ENCODE measurements at places on chromosomes 7 and 10.

DNA sequence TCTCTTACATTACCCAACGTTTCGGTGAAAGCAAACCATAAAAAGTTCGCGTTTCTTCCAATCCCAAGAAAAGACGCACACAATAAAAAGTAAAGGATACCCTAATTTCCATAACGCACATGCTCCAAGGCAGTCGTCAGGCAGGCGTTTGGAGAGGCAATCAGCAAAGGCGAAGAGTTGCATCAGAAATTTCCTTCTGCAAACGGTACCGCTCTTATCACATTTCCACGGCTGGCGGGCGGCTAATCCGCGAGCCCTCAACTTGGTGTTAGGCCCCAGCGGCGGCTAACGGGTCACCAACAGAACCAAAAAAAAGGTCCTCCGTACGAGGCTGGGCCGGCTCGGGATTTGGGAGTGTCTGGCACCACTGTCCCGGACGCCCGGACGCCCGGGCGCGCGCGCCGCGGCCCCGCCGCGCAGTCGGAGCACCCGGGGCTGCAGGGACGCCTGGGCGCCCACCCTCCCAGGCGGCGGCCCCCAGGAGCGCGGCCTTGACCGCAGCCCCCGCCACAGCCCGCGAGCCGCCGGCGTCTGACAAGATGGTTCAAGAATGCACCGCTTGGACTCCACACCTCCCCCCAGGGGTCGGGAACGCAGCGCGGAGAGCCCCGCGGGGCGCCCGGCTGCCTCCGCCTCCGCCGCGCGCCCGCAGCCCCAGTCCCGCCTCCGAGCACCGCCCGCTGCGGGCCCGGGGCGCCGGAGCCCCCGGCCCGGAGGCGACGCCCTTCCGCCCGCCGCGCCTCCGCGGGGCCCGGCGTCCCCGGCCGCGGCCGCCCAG lies 9.8 kb upstream of the GRB10 start:
- DNase-seq, result peak; percentile 76

GRCh38 chr10:110725801-110726630 lies 81.9 kb downstream of the RBM20 start:
- no peak for DNase-seq

- no peak for DNase-seq
These were observed 104.0 kb downstream of the HOXA1 start for GRCh38 chr7:26991796-26992195.

- peak; percentile 63 for DNase-seq
These were observed 1.3 kb upstream of the ACHE start for GRCh38 chr7:100896732-100897608.

GRCh38 chr7:5692112-5692844 lies 89.2 kb downstream of the RNF216 start:
- DNase-seq, result peak; percentile 62

- peak; percentile 30 for DNase-seq
These were observed 35.2 kb upstream of the EBLN1 start for GRCh38 chr10:22252801-22253579.

- no peak for DNase-seq
These were observed 381.1 kb downstream of the TFEC start for GRCh38 chr7:115649429-115649828.

GRCh38 chr7:101487753-101488152 lies 125.1 kb downstream of the COL26A1 start:
- DNase-seq, result no peak

DNA sequence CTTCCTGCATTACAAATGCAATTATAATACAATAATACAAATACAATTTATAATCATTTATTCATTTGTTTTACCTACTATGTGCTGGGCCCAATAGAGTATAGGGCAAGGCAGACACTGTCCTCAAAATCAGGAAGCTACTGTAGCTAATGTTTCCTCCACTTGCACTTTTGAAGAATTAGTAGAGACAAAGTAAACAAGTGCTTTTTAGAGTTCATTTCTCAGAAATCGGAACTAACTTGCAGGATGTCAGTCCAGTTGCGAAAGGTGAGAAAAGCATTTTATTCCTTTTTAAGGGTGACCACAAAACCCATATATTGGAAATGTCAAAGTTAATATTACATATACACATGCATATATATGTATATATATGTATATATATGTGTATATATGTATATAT lies 14.2 kb downstream of the ADRB1 start:
- no peak for DNase-seq

- DNase-seq, result peak; percentile 11
These were observed 159.1 kb downstream of the DGKI start for GRCh38 chr7:137687556-137688265.

DNA sequence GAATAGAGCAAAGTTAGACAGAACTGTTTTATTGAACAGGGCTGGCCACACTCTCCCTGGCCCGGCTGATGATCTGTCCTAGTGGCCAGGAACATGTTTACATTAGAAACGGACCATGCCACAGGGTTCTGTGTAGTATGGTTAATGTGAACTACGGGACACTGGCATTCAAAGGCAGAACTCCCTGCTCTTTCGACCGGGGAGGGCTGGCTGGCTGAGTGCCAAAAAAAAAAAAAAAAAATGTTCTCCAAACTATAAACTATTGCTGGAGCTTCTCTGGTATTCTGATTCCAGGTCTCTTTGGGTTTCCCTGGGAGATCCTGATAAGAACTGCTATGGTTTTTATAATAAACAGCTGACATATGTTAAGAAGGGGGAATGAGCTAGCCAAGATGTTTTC lies 1262.6 kb upstream of the SORCS1 start:
- DNase-seq, result no peak

DNA sequence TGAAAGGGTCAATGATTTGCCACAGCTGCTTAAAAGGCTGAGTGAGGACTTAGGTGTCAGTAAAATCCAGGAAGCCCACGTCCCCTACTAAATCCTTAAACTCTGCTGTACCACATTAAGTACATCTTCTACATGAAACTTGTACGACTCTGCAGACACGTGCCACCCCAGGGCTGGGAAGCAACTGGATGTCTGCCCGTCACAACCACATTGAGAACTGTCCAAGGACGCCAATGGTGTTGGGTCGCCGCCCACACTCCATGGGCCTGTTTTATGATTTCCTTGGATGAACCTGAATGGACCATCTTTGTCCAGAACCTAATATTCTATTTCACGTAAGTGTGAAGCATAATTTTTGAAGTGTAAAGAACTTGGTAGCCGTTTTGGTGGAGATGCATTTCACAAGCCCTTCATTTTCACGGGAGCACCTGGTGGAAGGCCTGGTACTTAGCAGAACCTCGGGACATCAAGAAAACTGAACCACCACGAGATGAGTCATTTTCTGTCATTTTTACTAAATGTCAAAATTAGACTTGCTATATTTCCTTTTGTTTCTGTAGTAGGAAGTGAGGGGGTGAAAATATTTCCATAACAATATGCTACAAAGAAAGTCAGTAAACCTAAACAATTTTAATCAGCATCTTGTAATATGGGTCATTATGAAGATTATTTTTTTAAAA lies 134.9 kb downstream of the SFMBT2 start:
- no peak for DNase-seq

DNA sequence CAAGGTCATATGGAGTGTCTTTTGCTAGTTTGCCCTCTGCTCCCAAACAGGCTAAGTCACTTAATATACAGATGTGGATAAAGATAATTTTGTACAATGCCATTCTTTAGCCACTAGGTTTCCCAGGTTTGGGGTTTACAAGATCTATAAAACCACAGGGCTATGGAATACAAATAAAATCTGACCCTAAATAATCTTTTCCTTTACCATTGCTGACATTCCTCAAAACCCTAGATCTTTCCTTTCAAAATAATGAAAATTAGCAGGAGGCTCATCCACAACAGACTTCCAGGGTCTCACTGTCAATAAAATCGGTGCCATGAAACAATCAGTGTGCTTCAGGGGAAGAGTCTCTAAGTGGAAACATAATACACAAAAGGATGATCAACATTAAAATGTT lies 148.4 kb downstream of the CPEB3 start:
- DNase-seq, result no peak

DNA sequence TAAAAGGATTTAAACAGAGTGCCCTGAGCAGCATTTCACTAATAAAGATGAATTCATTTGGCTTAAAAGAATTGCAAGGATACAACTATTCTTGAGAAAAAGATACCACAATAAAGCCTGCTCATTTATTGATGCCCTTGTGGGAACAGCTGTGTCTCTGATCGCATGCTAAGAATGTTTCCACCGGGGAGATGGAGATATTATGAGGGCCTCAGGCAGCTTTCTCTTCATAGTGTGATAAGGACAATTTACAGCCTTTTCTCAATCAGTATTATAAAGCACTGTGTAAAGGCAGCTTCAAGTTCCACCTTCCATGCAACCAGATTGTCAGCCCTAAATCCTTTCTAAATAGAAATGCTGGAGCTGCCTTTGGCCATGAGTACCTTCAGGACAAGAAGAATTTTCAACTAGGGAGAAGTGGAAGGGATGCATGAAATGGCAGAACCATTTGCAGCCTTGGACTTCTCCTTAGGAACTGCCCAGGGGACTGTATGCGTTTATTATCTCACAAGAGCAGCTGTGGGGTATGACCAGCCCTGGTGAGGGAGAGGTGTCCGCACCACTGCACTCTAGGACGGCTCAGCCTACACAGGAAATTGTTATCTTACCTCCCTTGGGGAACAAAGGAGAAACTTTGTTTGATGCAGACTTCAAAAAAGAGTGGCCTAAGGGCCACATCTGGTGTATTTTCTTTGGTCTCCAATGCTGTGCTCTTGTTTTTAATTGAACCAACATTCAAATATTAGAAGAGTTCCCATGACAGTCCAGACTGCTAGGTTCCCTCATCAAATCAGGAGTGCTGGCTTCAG lies 116.9 kb upstream of the PCGF5 start:
- no peak for DNase-seq

DNA sequence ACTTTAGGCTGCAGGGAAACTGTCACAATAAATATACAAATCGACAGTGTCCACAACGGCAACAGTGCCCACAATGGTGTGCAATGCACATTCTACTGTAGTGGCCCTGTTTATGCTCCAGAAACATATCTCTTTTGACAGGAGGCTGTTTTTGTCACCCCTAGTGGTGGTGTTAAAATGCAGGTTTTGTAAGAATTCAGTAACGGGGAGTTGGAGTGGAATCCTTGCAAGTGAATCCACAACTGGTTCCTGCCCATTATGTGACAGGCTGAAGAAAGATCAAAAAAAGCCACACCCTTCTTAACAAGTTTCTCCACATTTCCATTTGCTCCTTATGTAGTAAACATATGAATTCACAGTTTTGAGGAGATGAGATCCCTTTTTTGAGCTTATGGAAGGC lies 58.5 kb downstream of the BEND7 start:
- DNase-seq, result no peak

DNA sequence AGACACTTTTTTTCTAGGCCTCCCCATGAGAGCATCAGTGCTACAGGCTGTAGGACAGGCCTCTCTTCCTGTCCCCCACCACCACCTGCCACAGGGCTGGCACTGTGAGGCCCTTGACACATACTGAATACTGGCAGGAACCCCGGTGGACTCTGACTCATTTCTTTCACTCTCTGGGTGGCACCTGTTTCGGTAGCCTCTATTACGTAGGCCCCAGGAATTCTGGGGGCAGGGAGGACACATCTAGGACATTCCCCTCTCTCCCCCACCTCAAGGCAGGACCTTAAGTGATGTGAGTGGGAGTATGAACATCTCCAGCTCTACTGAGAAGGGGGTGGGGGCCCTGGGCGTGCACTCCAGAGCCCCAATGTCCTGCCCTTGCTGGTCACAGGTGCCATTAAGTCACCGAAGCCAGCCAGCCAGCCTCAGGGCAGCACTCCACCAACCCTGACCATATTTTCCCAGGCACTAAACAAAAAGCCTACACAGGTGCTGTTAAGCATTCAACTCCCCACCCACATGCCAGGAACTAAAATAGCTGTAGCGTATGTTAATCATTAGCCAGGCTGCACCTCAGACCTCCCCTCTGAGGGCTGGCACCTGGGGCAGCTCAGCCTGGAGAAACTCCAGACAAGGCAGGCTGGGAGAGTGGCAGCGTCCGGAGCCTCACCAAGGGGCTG lies 8.9 kb downstream of the ANXA11 start:
- DNase-seq, result no peak

DNA sequence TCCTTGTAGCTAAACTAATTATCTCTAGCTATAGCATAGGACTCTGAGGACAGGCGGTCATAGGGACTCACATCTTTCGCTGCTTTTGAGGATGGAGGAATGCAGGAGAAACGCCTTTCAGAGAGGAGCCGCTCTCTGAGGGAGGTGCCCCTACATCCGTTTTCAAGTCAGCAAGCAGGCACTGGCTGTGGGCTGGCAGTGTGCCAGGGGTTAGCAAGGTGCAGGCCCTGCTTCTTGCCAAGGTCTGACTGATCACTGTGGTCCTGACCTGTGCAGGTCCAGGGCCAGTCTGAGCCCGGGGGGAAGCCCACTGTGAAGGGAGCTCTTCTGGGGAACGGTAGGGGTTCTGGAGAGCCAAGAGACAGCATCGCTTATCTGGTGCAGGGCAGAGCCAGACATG lies 89.4 kb downstream of the SH3PXD2A start:
- DNase-seq, result no peak

- no peak for DNase-seq
These were observed 76.8 kb downstream of the PTN start for GRCh38 chr7:137266764-137267163.

DNA sequence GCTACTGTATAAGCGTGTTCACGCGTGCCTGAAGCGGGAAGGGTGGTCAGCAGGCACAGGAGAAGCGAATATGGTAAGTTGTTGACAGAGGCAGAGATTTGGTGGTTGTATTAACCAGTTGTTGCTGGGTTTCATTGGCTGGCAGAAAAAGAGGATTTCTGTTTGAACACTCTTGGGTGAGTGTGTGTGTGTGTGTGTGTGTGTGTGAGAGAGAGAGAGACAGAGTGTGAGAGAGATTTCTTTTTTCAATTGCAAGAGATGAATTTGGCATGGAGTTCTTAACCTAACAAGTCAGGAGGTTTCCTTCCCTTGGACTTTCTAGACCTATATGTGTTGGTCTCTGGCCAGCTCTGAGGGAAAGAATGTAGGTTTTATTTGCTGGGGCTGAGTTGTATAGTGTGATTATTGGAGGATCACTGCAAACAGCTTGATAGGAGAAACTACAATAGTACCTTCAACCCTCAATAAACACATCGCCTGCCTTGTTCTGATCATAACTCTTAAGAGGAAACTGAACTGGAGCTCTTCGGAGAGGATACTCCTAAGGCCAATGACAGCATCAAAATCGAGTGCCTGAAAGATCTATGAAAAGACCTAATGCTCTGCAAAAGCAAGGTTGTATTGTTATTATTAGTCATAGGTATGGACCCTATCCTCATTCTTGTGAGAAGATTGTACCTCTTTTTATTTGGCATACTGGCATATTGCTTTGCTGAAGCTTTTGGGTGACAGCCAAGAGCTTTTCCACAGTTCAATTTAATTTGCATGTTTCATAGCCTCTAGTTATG lies 1.2 kb downstream of the MCU start:
- no peak for DNase-seq
